ENCODE measurements at places on chromosomes 11 and 22. TPM values are rescaled to one million over a fixed set of nuclear protein-coding genes. Genes with fewer than 3 reads are reported as not detected.

DNA sequence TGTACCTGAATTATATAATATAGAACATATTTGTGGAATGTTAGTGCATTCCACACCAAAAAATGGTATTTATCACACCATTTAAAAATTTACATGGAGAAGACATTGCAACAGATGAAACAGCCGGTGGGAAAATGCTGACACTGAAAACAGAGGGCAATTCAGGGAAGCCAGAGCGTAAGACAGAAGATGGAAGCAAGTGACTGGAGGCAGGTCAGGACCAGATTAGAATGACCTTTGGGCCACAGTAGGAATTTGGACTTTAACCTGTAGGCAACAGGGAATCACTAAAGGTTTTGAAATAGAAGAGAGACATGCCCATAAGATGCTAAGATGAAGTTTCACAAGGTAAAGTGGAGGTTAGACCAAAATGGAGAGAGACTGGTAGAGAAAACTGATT lies 60.5 kb downstream of the METTL15 start:
- no peak for DNase-seq

HMBS gene
- total RNA-seq, result 28.6 TPM

DNA sequence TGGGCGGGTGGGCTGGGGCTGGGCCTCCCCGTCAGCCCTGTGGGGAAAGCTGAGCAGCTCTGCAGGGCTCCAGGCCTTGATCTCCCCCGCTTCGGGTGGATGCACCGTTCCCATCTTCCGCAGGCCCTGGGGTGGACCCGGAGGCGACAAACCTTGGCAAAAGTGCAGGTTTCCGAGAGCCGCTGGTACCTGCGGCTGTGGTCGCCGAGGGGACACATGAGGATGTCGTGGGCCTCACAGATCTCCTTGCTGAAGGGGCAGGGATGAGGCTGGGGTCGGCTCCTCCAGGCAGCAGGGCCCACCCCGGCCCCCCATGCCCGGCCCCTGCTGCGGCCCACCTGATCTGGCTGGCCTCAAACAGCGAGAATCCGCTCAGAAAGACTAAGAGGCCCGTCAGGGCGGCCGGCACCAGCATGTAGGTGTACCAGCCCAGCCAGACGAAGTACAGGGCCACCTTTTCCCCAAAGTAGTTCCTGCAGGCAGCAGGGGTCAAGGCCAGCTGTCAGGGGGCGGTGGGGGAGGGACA lies 11.8 kb downstream of the ANO9 start:
- DNase-seq, result no peak

SULT4A1 gene
- total RNA-seq, result not detected
